Pancreas (tissue), 10 donors: ENCODE measurements at places on chromosomes 5 and 9. TPM values are rescaled to one million over a fixed set of nuclear protein-coding genes. Genes with fewer than 3 reads are reported as not detected.

DNA sequence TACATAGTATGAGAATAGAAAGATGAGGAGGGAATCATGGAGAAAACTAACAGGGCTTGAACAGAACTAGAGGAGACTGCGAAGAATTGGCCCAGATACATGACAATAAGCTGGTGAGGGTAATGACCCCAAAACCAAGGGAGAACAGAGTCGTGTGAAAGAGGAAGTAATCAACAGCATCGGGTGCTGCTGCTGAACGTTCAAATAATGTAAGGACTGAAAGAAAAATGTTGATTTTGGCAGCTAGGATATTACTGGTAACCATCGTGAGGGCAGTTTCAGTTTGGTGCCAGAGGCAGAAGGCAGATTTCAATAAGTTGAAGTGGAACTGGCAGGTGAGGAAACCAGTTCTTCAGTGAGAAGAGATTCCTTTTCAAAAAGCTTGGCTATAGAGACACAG is 66.8 kb upstream of the SMC2 start:
- H3K4me1 ChIP-seq, result no peaks in the 10 kb centered on the region
- no peak overlapping the region for H3K4me3 ChIP-seq
- no peaks in the 10 kb centered on the region for H3K27me3 ChIP-seq
- no peak overlapping the region for H3K27ac ChIP-seq
- no peaks in the 10 kb centered on the region for H3K36me3 ChIP-seq

DNA sequence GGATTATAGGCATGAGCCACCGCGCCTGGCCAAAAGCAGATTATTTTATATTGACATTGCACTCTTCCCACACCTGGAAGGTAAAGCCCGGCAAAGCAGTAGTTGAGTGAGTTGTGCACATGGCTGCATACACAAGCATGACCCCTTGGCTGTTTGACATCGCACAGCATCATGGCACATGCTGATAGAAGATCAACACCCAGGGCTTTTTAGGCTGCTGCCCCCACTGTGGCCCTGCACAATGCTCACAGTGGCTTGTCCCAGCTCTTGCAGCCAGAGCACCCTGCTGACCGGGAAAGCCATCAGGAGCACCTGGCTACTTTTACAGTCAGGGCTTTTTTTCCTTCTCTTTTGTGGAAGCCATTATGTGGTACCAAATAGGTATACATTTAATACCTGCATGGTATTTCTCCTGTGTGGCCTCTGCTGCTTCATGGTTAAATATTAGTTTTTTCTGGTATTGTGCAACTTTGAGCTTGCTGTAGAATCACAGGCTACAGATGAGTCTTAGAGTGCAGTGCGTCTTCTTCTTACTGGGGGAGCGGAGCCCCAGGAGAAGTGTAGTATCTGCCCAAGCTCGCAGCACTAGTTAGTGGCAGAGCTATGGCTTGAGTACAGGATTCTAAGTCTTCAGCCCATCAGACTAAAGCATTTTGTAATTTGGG is 264.5 kb downstream of the AOPEP start:
- no peak overlapping the region for H3K4me3 ChIP-seq
- DNase-seq, result no peak
- H3K27me3 ChIP-seq, result no peaks in the 10 kb centered on the region
- no peak overlapping the region for H3K27ac ChIP-seq
- H3K4me1 ChIP-seq, result peaks cover 24% of the 10 kb centered on the region

MLANA gene
- not detected for total RNA-seq

DNA sequence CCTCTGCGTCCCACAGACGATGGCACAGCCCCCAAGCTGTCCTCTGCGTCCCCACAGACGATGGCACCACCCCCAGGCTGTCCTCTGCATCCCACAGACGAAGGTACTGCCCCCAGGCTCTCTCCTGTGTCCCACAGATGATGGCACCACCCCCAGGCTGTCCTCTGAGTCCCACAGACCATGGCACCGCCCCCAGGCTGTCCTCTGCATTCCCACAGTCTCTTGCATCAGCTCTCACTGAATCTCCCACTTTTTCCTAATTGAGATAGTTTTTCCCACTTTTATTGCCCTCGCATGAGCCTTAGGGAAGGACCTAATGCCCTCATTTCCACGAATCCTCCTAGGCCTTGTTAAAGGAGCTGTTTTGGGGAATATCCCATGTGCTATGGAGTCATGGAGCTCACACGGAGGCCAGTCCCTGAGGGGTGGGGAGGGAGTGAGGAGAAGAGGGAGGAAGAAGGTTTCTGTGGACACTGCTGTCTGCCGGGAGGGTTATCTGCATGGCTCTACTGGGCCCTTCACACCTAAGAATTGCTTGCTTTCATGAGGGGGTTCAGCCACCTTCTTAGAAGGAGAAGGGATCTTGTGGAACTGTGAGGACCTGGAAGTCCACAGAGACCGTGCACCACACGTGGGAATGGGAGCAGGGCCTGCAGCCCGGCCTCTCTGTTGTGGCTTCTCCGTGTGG is 58.2 kb upstream of the PTCH1 start:
- no peaks in the 10 kb centered on the region for H3K36me3 ChIP-seq
- no peak for DNase-seq

DNA sequence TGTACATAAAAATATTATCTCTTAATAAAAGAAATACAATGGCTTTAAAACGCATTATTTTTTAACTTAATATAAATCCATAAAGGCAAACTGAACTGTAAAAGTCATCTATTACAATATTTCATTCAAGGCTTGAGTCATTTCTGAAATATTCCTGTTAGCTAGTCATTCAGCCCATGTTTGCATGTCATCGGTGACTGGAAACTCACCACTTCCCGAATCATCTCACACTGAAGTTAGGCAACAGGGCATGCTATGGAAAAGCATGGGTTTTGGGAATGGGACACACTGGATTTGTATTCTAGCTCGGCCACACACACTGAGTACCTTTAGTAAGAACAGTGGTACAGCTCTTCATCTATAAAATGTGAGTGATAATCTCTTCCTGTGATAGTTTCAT is 691.1 kb upstream of the C9orf72 start:
- no peaks in the 10 kb centered on the region for H3K36me3 ChIP-seq
- no peak overlapping the region for H3K27ac ChIP-seq
- H3K4me3 ChIP-seq, result no peak overlapping the region

DNA sequence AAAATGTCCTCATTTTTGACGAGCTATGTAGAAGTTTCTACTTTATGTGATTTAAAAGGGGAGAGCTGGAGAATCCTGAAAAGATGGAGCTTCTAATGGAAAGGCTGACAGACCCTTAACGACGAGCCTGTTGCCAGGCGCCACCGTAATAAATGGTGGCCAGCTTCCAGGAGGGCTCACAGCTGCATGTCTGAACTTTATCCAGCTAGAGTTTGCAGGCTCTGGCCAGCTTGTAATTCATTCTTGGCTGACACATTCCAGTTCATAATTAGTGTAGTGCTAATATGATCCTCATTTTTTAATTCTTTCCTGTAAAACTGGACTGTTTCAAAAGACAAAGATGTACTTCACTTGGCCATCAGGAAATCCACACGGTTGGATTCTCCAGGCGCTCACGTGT is 246.7 kb downstream of the GAS1 start:
- peaks cover 13% of the 10 kb centered on the region for H3K4me1 ChIP-seq
- H3K27ac ChIP-seq, result no peak overlapping the region

PTTG1 gene
- total RNA-seq, result 1.7 TPM

DNA sequence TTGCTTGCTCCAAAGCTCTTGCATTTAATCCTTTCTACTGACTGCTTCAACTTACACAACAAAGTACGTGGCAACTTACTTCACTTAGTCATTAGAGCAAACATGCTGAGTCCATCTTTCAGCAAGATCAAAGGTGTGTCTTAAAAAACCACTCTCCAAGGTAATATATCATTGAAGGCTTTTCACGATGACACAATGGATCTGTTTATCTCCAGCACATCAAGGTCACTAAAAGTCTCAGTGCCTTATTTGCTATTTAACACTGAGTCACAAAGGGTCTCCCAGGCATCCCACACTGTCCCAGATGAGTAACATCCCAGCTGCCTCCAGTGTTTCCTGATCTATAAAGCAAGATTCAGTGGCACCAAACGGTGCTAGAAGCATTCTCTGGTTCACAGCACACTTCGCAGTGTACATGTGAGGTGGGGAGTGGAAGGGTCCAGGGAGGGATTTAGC is 3.7 kb upstream of the CLK4 start:
- no peak for DNase-seq
- H3K36me3 ChIP-seq, result no peaks in the 10 kb centered on the region
- H3K27ac ChIP-seq, result no peak overlapping the region
- H3K4me3 ChIP-seq, result no peak overlapping the region

- no peaks in the 10 kb centered on the region for H3K27me3 ChIP-seq
- no peak overlapping the region for H3K4me3 ChIP-seq
- no peak for DNase-seq
- H3K36me3 ChIP-seq, result no peaks in the 10 kb centered on the region
- no peaks in the 10 kb centered on the region for H3K4me1 ChIP-seq
- H3K27ac ChIP-seq, result no peak overlapping the region
Measured at GRCh38 chr9:36791222-36791950, 218.7 kb downstream of the MELK start.

DNA sequence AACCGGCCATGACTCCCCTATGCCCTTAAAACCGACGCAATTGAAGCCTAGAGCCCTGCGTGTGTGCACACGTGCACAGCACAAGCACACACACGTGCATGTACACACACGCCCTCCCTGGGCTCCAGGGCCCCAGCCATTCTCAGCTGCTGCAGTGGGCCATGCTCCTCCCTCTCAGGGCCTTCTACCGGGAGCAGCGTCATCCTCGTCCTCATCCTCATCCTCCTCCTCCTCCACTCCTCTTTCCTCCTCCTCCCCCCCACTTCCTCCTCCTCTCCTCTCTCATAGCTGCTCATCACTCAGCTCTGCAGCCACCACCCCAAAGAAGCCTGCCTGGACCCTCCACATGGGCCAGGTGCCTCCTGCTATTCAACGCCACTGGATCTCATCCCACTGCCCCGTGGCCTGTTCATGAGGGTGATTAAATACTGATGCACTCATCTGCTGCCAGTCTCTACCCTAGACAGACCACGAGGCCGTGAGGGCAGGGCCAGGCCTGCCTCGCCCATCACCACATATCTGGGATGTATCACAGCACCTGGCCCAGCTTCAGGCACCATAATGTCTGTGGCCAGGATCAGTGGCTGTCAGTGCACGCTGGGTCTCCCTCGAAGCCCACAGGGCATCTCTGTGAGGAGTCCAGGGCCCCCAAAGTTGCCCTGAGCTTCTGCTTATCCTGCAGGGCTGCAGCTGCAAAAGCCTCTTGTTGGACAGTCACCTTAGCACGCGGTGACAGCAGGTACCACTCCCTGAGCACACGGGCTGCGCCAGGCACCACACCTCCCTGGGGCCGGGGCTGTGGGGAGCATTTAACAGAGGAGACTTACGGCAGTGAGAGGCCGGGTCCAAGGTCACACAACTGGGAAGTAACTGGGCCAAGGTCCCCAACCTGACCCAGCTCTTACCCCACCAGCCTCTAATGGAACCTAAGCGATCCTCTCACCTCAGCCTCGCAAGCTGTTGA is 9.8 kb downstream of the FAM78A start:
- no peaks in the 10 kb centered on the region for H3K36me3 ChIP-seq
- H3K27me3 ChIP-seq, result no peaks in the 10 kb centered on the region
- H3K4me3 ChIP-seq, result no peak overlapping the region
- H3K4me1 ChIP-seq, result no peaks in the 10 kb centered on the region
- no peak for DNase-seq

DNA sequence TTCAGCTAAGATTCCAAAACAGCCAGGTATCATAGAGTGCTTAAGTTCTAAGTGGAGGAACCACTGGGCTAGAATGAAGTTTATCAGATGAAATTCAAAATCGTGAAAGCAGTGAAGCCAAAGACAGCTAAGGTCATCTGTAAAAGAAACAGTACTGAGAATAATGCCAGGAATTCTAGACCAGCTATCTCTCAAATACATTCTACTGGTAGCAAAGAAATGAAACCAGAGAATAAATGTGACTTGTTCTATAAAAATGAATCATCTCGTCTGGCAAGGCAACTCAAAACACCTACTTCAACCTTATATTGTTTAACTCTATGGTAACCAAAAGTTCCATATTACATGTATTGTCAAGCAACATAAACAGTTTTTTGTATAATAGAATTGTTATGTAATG is 51.3 kb upstream of the RGMB start:
- DNase-seq, result no peak
- no peak overlapping the region for H3K4me3 ChIP-seq
- H3K36me3 ChIP-seq, result no peaks in the 10 kb centered on the region
- no peaks in the 10 kb centered on the region for H3K27me3 ChIP-seq
- no peaks in the 10 kb centered on the region for H3K4me1 ChIP-seq

GRCh38 chr5:26872337-26872736 is 166.0 kb downstream of the CDH9 start:
- no peak overlapping the region for H3K4me3 ChIP-seq
- no peak for DNase-seq
- peaks cover 3% of the 10 kb centered on the region for H3K4me1 ChIP-seq
- no peaks in the 10 kb centered on the region for H3K36me3 ChIP-seq
- no peaks in the 10 kb centered on the region for H3K27me3 ChIP-seq

GRCh38 chr5:169152453-169152852 is 148.5 kb downstream of the SLIT3 start:
- no peaks in the 10 kb centered on the region for H3K27me3 ChIP-seq
- no peak overlapping the region for H3K4me3 ChIP-seq
- DNase-seq, result no peak
- no peaks in the 10 kb centered on the region for H3K4me1 ChIP-seq
- no peak overlapping the region for H3K27ac ChIP-seq
